ENCODE measurements at places on chromosomes 6 and 20.

DNA sequence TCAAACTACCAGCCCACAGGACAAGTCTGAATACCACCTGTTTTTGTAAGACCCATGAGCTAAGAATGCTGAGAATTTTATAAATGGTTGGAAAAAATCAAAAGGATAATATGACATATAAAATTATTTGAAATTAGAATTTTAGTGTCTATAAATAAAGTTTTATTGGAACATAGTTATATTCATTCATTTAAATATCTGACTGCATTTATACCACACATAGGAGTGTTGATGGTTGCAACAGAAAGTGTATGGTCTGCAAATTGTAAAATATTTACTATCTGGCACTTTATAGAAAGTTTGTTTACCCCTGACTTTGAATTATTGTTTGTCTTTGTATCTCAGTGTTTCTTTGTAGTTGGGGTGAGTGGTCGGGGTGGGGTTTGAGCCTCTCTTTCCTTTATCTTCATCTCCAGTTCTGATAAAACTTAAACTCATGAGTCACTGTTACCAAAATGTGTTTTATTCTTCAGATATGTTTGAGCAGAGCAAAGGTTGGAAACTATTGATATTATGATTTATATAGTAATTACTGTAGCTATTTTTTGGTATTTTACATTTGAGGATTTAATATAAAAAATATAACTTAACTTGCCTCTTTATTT, 55.5 kb downstream of the CD2AP start:
- no peak for DNase-seq

DNA sequence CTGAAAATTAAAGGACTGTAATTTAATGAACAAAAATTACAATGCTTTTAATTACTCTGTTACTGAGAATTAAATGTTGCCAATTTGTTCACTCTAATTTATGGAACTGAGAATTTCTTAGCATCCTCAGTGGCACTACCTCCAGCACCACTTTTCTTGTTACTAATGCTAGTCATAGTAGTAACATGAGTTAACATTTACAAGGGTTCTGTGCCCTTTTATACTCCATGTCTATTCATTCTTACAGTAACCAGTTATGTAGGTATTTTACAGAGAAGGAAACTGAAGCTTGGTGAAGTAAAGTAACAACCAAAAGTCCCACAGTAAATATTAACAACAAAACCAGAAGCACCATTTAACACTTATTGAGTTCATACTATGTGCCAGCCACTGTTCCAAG, 34.3 kb downstream of the RARS2 start:
- DNase-seq = no peak

DNA sequence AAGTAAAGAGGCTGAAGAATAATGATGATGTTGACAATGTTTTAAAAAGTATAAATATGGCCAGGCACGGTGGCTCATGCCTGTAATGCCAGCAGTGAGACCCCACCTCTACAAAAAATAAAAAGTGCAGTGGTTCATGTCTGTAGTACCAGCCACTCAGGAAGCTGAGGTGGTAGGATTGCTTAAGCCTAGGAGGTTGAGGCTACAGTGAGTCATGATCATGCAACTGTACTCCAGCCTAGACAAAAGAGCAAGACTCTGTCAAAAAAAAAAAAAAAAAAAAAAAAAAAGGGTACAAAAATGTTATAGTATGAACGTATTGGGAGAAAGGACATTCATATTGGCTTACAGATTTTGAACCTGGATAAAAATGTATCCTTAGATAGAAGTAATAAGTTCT, 543.1 kb upstream of the IRAK1BP1 start:
- no peak for DNase-seq

- DNase-seq = no peak
Observed at GRCh38 chr6:20559924-20560551, 25.8 kb downstream of the CDKAL1 start.

GRCh38 chr6:37134396-37135191, 35.4 kb upstream of the PIM1 start:
- no peak for DNase-seq

GRCh38 chr20:51665543-51666118, 102.6 kb downstream of the ATP9A start:
- DNase-seq = no peak

GRCh38 chr6:56659721-56660380, 17.2 kb upstream of the DST start:
- no peak for DNase-seq

- no peak for DNase-seq
Observed at GRCh38 chr6:122604676-122605075, 5.5 kb upstream of the PKIB start.

GRCh38 chr6:29681811-29682210, 859 bp upstream of the ZFP57 start:
- DNase-seq = no peak

DNA sequence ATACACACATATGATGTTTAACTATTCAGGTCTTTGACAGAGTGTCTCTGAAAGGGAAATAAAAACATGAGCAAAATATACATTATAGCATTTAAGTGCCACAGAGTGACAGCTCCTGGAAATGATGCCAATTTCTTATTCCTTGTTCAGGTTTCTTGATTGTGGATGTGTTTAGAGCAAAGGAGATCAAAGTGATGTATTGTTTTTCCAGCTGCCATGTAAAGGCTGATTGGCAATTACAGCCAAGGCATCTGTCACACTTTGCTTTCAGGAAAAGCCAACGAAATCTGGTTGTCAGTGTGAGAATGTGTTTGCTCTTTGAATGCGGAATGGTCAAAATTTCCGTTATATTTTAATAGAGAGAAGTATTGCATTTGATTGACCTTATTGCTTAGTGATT, 347.8 kb upstream of the FLRT3 start:
- no peak for DNase-seq

GRCh38 chr6:24667378-24667803, 514 bp downstream of the ACOT13 start:
- DNase-seq = no peak

DNA sequence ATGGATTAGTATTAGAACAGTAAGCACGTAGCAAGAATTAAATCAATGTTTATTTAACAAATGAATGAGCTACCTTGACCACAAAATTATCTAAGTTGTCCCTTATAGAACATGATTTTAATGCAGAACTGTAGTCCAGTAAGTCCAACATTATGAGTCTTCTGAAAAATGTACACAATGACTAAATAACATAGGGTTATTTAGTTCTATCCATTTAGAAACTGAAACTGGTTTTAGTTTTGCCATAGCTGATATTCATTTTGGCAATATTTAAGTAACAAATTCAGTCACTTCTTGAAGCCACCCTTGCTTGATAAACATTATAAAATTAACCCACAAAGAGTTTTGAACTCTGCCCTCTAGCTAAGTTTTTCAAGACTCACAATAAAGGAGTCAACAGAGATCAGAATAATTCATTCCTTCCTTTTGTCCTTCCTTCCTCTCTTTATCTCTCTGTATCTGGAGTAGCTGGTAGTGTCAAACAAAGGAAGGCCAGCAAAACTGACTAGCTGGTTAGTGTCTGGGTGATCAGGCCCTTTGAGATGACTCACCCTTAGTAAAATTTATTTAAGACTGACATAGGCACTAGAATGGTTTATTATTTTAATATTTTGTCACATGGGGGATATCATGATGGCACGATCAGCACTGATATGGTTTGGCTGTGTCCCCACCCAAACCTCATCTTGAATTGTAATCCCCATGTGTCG, 115.1 kb downstream of the BTBD9 start:
- DNase-seq = no peak

DNA sequence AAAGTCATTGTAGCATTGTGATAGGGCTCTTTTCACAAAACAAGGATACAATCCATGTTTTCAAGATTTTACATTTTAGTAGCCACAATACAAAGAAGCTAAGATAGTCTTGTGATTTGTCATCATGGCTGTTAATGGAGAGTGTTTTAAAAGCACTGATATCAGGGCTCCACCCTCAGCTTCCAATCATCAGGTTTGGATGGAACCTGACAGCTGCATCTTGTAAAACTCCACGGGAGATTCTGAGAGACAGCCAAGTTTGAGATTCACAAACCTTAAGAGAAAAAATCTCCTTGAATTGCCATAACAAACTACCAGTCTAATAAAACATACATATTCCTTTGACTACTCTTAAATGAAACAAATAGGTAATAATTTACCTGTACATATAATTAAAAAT, 280.2 kb downstream of the ESR1 start:
- no peak for DNase-seq

DNA sequence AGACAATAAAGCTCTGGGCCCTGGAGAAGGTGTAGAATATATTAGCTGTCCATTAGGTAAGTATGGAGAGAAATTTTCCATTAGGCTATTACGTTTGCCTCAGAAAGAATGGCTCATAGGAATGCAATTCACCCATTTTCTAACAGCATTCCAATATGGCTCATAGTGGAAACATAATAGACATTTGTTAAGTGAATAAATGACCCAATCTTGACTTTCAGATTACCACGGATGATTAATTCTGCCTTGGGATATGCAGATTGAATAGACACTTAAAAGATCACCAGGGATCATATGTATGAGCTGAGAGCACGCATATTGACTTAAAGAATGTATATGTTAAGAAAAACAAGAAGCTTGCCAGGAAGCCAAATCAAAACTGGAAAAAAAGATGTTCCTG, 209.1 kb upstream of the CDYL start:
- no peak for DNase-seq

- no peak for DNase-seq
Observed at GRCh38 chr20:41476446-41476845, 109.8 kb upstream of the EMILIN3 start.

DNA sequence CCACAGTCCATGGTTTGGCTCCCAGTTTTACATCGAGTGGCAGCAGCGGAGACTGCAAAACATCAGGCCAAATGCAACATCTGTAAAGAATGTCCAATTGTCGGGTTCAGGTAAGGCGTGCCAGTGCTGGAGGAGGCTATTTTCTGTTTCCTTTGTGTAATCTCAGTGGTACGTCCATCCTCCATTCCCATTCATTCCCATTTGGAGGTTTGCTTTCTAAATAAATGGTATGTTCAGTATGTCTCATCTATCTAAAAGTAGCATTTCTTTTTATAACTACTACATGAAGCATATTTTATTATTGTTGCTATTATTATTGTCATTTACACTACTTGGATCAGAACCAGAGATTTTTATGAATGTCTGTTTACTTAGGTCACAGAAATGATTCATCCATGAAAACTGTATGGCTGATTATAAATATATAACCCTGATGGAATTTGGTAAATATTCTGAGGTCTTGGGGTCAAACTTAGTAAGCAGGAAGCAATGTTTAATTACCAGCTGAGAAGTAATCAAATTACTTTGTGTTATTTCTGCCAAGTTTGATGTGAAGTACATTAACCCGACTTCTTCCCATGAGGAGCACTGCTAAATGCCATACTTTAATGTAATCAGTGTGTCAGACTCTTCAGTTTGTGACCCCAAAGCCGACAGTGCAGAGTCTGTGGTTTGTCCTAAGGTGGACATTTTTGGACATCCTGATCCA, 512.9 kb downstream of the UTRN start:
- DNase-seq = no peak

DNA sequence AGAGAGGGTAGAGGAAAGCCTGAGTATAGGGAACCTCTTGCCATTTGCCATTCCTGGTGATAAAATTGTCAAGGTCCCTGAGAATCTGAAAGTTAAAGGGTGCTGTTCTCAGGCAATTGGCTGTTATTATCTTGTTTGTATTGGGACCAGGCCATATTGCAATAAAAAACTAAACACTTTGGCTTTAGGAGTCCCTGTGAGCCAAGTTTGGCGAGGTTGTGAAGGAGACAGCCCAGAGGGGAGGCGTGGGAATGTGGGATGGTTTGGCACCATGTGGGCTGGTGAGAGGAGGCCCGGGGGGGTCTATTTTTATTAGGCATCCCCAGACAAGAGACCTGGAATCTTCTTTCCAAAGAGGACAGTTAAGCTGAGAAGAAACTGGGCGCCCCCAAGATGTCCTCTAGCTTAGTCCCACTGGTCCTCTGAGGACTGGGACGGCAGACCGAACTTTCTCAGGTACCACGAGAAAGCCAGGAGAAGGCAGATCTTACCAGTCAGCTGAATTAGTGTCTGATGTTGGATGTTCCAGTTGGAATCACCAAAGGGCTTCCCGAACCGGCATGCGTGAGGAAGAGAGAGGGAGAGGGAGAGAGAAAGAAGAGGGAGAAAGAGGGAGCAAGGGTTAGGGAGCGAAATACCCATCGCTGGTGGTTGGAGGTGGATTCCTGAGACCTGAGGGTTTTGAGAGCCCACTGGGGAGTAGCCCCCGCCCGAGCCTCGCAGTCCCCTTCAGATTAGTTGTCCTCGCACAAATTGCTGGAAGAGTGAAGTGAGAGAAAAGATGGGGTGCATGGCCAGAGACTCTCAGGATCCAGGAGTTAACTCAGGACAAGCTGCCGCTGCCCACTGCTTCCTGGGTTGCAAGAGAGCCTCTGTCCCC, 24.4 kb downstream of the DYNLT1 start:
- no peak for DNase-seq

DNA sequence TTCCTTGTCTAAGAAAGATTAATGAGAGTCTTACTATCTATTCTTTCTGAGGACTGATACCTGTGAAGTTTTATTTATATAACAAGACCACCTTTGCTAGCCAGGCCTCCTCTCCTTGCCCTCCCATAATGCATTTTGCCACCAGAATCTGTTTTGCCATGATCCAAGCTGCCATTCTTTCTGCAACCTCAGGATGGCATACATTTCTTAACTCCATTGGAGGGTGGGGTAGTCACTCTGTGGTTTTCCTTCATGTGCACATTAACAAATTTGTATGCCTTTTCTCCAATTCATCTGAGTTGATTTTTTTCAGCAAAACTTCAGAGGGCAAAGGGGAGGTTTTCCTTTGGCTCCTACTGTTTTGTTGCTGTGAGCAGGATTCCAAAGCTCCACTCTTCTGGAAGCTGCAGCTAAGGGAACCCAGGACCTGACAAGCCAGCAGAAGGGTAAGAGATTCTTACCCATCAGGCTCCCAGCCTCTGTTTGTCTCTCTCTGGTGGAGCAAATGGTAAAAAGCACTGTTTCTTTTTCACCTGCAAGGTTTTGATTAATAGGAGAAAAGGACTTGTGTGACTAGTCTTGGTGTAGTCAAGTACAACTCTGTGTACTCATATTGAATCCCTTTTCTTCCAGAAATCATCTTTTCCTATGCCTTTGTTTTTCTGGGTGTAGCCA, 26.2 kb upstream of the ENPP4 start:
- DNase-seq = no peak

GRCh38 chr6:144394210-144394609, 109.1 kb downstream of the UTRN start:
- no peak for DNase-seq

- DNase-seq = no peak
Observed at GRCh38 chr6:34656378-34657036, 40.1 kb downstream of the ILRUN start.

DNA sequence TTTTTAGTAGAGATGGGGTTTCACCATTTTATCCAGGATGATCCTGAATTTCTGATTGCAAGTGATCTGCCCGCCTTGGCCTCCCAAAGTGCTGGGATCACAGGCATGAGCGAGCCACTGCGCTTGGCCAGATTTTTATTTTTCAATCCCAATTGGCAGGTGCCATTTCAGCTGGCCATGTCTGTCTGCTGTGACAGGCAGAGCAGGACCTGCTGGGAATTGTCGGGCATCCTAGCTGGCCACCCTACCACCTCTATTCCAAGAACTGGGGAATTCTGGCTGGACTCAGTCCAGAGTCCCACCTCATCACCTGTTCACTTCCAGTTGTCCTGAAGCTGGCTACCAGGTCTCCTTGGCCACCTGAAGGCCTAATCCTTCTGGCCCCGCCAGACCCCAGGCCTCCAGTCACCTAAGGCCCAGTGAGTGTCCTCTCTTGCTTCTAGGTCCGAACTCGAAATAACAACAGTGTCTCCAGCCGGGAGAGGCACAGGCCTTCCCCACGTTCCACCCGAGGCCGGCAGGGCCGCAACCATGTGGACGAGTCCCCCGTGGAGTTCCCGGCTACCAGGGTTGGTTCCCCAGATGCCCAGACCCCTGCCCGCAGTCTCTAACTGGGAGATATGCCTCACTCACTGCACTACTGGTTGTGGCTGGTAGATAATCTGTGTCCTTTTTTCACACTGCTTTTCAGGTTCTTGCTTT, 24.0 kb downstream of the DNMT3B start:
- no peak for DNase-seq
